ENCODE measurements at places on chromosomes 16 and 17.
A peak's percentile ranks its signal among the peaks of the same experiment; 100 is the strongest.

DNA sequence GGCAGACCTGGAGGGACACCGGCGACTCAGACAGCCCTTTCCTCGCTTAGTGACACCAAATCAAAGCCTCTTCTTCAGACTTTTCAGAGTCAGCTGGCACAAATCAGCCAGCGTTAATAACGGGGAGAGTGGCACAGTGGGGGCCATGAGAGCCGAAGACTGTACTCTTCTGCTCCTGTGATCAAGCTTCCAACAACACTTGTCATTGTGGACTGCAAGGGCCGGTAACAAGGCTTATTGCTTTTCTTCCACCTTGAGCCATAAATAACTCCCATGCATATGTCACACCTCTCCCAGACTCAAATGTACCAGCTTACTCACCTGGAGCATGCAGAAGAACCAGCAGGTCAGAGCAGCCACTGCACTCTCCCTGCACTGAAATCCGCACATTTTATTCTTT, 12.8 kb downstream of the FLCN start:
- DNase-seq, result no peak

DNA sequence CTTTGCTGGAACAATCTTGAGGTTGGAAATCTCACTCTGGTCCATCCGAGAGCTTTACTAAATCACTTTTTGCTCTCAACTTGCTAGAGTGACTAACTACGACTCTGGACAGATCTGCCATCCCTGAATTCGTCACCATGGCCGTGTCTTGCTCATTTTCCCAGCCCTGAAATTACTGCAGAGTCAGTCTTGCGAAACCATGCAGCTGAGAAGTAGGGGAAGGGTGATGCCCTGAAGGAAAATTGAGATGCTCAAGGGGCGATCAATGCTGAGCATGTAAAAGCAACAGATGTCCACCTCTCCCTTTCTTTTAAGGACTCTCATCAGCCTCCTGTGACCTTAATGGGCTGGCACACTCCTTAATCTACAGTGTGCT, 18.8 kb downstream of the PCTP start:
- peak; percentile 16 for DNase-seq

- no peak for DNase-seq
Observed at GRCh38 chr17:65546579-65546978, 14.9 kb downstream of the AXIN2 start.

DNA sequence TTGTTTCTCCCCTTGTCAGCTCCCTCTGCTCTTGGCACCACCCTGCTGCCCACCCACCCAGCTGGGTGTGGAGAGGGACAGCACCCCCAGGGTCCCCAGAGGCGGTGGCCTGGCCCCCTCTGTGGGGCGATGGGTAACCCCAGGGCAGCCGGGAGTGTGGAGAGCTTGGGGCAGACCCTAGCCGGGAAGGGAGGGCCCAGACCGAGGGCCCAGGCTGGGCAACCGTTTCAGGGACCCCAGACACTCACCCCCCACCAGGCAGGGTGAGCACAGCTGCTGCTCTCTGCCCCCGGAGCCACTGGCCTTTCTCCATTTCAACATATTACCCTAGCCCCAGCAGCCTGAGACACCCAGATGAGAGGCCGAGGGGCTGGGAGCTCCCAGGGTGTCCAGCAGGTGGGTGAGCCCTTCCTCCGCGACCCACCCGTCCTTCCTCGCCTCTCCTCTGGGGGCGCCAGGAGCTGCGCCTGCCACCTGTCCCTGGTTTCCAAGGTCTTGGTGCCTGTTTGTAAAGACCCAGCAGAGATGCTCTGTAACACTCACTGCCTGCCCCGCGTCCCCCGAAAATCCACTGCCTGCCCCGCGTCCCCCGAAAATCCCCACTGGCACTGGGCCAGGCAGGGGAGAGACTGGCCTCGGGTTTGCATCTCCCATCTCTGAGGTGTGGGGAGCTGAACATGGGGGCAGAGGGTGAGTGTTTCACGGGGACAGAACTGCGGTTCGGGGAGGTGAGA, 45.4 kb downstream of the BAHCC1 start:
- DNase-seq, result no peak

GRCh38 chr17:17055286-17056155, 13.3 kb downstream of the MPRIP start:
- no peak for DNase-seq

DNA sequence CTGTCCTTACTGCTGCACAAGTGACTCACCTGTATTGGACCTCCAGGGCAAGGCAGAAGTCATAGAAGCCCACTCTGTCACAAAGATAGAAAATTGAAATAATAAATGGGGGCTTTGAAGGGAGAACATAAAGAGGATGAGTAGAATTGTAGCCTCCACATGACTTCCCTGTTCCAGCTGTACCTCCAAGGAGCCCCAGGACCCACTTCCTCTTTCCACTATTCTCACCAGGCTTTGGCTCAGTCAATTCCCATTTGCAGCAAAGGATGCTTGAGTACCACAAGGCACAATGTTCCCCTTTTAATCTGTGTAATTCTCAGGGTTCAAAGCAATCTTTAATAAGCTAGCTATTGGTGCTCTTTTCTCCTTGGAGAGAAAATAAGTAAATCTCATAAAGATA, 512.1 kb downstream of the TOX3 start:
- no peak for DNase-seq

DNA sequence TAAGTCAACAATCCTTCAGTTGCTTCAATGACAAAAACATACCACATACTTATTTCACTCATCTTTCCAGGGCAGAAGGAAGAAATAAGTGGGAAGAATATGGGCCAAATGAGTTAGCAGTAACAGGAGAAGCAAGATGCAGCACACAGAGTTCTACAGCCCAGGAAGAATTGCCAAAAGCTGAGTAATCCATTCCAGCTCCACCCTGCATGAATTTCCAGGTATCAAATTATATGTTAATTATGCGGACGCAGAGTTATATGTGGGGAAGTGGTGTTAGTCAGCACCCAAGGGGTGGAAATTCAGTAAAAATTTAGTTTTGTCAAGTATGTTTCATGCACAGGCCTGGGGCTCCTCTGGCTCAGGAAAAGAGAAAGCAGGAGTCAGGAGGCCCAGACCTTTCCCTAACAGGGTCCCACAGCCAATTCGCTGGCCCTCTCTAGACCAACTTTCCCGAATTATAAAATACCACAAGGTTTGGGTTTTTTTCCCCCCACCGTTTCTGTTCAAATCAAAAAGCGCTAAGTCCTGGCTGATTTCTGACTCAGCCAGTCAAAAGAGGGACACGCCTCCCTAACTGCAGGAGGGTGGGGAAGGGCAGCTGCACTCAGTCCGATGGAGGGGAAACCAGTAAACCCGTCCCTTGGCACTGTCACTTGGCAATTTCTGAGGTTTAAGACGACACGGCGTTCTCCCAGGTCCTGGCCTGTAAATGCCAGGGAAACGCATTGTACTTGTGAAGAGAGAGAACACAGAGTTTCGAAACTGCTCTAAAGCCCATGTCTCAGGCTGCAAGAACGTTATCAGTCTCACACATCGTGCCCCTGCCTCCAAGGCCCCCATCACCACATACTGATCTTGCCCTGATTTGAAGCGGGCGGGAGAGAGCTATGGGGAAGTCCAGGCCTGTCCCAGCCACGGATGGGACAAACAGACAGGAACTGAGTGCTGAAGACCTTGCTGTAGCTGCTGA, 58.1 kb downstream of the ZFHX3 start:
- DNase-seq, result peak; percentile 91

GRCh38 chr16:48123104-48123788, 32.5 kb downstream of the ABCC12 start:
- no peak for DNase-seq

DNA sequence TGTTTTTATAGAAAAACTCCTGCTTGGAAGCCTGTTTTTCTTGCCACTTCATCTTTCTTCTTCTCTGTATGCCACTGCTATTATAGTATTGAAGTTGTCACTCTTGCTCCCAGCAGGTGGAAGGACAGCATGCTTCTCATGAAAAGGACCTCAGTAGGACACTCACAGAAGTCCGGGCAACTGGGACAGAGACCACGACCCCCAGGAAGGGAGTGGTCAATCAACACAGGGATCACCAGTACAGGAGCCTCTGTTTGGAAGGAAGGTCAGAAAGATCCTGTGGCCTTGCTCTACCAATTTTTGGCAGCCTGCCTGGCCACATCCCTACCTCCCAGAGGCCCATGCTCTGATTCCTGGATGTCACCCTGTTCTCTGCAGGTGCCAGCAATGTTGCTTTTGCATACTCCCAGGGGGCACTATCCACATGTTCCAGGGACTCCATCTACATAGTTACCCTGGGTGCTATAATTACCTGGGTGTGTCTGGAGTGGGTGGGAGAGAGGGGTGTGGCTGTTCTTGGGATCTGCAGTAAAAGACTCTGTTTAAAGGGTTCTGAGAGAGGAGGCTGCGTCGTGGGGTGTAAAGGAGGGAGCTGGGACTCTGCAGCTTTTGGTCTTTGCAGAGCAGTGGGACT, 13.7 kb upstream of the AKAP10 start:
- no peak for DNase-seq

GRCh38 chr17:80892900-80893603, 98.6 kb upstream of the CHMP6 start:
- no peak for DNase-seq
